ENCODE measurements at places on chromosomes 6 and 20. TPM values are rescaled to one million over a fixed set of nuclear protein-coding genes. Genes with fewer than 3 reads are reported as not detected.

GRCh38 chr6:9388596-9388995 is 953.3 kb upstream of the SLC35B3 start:
- no peak for DNase-seq
- H3K4me1 ChIP-seq = no peaks in the 10 kb centered on the region
- H3K27ac ChIP-seq = no peak overlapping the region
- no peak overlapping the region for H3K4me3 ChIP-seq
- no peaks in the 10 kb centered on the region for H3K27me3 ChIP-seq

DNA sequence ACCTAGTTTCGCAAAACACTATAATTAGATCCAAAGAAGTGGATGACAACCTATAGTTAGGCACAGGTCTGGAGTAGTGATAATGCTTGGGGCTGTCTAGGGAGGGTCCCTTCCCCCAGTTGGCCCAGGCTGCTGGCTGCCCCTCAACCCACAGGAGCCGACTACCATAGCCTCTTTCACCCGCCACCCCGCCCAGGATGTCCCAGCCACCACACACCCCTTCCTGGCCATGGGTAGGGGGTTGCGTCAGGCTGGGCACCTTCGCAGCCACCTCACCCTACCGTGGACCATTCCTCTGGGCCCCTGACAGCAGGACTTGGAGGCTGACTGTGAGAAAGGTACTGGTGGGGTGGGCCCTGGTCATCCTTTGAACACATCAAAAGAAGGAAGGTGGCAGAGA is 8.5 kb downstream of the TFEB start:
- peaks cover 2% of the 10 kb centered on the region for H3K36me3 ChIP-seq
- H3K27me3 ChIP-seq = no peaks in the 10 kb centered on the region
- H3K27ac ChIP-seq = no peak overlapping the region
- H3K4me1 ChIP-seq = peaks cover 22% of the 10 kb centered on the region
- DNase-seq = peak; percentile 20

- no peak overlapping the region for H3K27ac ChIP-seq
- no peaks in the 10 kb centered on the region for H3K4me1 ChIP-seq
- H3K36me3 ChIP-seq = no peaks in the 10 kb centered on the region
- no peak for DNase-seq
- H3K4me3 ChIP-seq = no peak overlapping the region
These were observed 212.6 kb downstream of the MOXD1 start for GRCh38 chr6:132188556-132189264.

The STMND1 gene
- not detected for total RNA-seq

GRCh38 chr6:153947808-153948447 is 91.1 kb upstream of the OPRM1 start:
- H3K36me3 ChIP-seq = no peaks in the 10 kb centered on the region
- H3K27ac ChIP-seq = no peak overlapping the region
- no peak overlapping the region for H3K4me3 ChIP-seq
- no peaks in the 10 kb centered on the region for H3K27me3 ChIP-seq
- no peaks in the 10 kb centered on the region for H3K4me1 ChIP-seq

The FBXO30 gene
- 4.1 TPM for total RNA-seq

DNA sequence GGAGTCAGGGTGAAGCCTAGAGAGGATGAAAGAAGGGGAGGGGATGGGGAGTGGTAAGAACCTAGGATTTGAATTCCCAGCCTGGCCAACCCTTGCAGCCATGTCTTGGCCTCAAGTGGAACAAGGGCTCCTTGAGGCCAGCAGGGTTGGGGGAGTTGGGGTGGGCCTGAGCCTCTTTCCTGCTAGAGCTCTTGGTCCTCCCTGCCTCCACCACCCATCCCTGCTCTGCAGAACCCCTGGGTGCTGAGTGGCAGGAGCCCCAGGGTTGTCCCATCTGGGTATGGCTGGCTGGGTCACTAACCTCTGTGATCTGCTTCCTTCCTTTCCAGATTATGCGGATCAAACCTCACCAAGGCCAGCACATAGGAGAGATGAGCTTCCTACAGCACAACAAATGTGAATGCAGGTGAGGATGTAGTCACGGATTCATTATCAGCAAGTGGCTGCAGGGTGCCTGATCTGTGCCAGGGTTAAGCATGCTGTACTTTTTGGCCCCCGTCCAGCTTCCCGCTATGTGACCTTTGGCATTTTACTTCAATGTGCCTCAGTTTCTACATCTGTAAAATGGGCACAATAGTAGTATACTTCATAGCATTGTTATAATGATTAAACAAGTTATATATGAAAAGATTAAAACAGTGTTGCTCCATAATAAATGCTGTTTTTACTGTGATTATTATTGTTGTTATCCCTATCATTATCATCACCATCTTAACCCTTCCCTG is 8.3 kb downstream of the VEGFA start:
- peaks cover 8% of the 10 kb centered on the region for H3K27me3 ChIP-seq
- no peak overlapping the region for H3K27ac ChIP-seq
- no peak for DNase-seq
- no peaks in the 10 kb centered on the region for H3K36me3 ChIP-seq

The ZNF341 gene
- 4.6 TPM for total RNA-seq

GRCh38 chr6:16480763-16481560 is 242.6 kb downstream of the GMPR start:
- peaks cover 80% of the 10 kb centered on the region for H3K4me1 ChIP-seq
- H3K4me3 ChIP-seq = peak overlapping the region; percentile 29
- H3K27me3 ChIP-seq = no peaks in the 10 kb centered on the region

The OLIG3 gene
- total RNA-seq = not detected

DNA sequence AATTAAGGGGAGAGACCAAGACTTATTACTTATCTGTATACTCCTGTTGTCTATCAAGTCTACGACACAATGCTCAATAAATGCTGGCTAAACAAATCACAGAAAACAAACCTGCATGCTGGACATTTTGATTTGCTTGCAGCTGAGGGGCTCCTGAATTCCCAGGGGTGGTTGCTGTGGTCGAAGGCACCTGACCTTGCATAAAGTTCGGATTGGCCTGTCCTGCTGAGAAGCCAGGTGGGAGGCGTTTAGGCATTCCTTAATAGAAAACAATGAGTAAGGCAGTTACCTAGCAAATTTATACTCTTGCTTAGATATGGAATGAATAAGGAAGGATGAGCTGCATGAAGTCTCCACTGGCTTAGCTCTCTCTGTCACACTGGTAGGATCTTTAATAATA is 50.5 kb downstream of the TP53INP2 start:
- no peaks in the 10 kb centered on the region for H3K4me1 ChIP-seq
- H3K4me3 ChIP-seq = no peak overlapping the region
- no peak overlapping the region for H3K27ac ChIP-seq
- H3K36me3 ChIP-seq = peaks cover 78% of the 10 kb centered on the region
- no peak for DNase-seq

The RBM24 gene
- not detected for total RNA-seq

DNA sequence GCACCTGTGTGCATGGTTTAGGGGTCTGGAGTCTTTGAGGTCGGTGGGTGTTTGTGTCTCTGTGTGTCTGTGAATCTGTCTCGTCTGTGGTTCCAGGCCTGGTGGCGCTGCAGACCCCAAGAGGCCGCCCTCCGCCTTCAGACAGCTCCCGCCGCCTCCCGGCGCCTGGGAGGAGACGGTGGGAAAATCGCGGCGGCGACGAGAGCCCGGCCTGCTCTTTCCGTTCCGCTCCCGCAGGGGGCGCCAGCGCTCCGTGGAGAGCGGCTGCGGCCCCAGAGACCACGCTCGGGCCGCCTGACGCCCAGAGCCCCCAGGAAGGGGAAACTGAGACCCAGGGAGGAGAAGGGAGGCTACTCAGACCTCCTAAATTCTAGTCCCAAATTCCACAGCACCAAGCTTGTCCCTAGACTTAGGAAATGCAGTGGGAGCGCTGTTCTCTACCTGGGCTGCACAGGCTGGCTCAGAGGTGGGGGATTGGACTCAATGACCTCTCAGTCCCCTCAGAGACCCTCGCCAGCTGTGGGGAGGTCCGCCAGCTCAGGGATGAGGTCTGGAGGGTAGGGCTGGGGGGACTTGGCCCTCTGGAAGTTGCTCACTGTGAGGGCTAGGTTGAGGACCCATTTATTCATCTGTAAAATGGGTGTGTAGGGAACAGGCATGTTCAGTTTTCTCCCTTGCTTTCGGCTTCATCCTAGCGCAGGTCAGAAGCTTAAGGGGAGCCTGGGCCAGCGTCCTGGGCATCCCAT is 36.9 kb upstream of the BLCAP start:
- H3K27me3 ChIP-seq = peaks cover 8% of the 10 kb centered on the region
- H3K36me3 ChIP-seq = no peaks in the 10 kb centered on the region
- H3K27ac ChIP-seq = no peak overlapping the region
- H3K4me1 ChIP-seq = no peaks in the 10 kb centered on the region

DNA sequence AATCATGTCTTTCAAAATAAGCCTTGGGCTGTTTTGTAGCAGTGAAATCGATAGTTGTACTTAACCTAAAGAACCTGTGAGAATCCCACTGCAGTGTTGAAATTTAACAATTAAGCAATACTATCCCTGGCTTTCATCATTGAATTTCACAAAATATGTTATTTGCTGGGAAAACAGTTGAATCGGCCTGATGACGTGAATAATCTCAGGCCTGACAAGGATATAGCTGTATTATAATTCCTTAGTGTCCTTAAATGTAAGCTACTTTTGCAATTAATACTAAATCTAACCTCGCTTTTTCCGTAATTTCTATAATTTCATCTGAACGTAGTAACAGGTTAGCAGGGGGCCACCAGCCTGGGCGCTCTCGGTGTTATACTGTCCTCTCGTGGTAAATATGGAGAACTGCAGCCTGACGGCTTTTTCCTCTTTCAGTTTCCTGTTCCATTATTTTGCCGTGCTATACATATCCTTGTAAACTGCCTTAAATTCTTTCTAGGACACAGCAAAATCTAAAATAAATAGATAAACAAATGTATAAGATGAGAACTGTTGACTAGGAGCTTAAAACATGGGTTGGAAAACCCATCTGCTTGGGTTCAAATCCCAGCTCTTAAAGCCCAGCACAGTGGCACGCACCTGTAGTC is 24.0 kb downstream of the MTFR2 start:
- no peaks in the 10 kb centered on the region for H3K27me3 ChIP-seq
- DNase-seq = peak; percentile 19
- peak overlapping the region; percentile 77 for H3K4me3 ChIP-seq
- no peaks in the 10 kb centered on the region for H3K4me1 ChIP-seq
- no peaks in the 10 kb centered on the region for H3K36me3 ChIP-seq

- no peaks in the 10 kb centered on the region for H3K36me3 ChIP-seq
- H3K27me3 ChIP-seq = no peaks in the 10 kb centered on the region
- no peak for DNase-seq
- no peak overlapping the region for H3K27ac ChIP-seq
These were observed 132.9 kb downstream of the FOXO3 start for GRCh38 chr6:108693430-108694154.

The BFSP1 gene
- 0.39 TPM for total RNA-seq

The TRIM31 gene
- not detected for total RNA-seq

GRCh38 chr6:106637051-106637716 is 7.8 kb downstream of the QRSL1 start:
- H3K4me1 ChIP-seq = peaks cover 3% of the 10 kb centered on the region
- peaks cover 12% of the 10 kb centered on the region for H3K36me3 ChIP-seq
- peak overlapping the region; percentile 13 for H3K4me3 ChIP-seq
- no peaks in the 10 kb centered on the region for H3K27me3 ChIP-seq
- no peak overlapping the region for H3K27ac ChIP-seq
- DNase-seq = no peak

DNA sequence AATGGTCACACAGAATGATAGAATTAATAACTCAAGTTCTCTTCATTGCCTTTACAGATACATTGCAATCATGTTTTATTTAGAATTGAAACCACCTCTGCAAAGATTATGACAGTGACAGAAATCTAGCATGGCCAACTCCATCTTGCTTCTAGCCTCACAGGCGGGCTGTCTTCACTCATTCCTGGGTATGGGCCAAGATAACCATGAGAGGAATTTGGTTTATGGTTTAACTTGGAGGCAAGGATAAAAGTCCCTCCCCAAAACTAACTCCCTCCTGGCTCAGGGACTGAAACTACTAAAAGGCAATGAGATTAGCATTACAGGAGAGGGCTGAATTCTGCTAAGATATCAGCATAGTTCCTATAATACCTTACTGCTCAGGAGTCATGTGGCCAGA is 95.2 kb upstream of the CST7 start:
- no peaks in the 10 kb centered on the region for H3K36me3 ChIP-seq
- no peaks in the 10 kb centered on the region for H3K4me1 ChIP-seq
- no peaks in the 10 kb centered on the region for H3K27me3 ChIP-seq
- H3K27ac ChIP-seq = no peak overlapping the region

DNA sequence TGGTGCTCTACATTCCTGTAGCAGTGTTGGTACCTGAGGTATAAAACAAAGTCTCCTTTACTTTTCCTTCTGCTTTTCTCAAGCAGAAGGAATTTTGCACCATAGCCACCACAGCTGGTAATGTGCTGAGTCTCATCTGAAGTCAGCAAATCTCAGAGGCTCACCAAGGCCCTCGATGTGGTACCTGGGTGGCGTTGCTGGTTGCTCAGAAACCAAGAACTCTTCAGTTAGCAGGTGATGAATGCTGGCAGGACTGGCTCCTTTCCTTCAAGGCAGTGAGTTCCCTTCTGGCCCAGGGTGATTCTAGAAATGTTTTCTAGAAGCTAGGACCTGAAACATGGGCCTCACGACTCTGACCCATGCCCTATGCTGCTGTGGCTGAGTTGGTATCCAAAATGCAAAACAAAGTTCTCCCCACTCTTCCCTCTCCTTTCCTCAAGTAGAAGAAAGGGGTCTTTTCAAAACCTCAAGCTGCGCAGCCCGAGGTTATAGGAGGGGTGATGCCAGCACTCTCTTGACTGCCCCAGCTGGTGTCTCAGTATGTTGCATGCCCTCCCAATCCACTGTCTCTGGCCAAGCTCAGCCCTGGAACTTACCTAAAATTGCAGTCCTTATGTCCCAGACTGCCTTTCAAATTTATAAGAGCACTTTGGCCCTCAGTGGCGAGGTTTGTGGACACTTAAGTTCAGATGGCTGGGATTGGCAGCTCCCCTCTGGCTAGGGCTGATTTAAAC is 592.3 kb downstream of the FRK start:
- DNase-seq = no peak
- no peaks in the 10 kb centered on the region for H3K36me3 ChIP-seq
- no peak overlapping the region for H3K27ac ChIP-seq
- no peaks in the 10 kb centered on the region for H3K4me1 ChIP-seq

The LBP gene
- not detected for total RNA-seq

The HLA-DRA gene
- 100 TPM for total RNA-seq

The TMEM217 gene
- total RNA-seq = 1.4 TPM

DNA sequence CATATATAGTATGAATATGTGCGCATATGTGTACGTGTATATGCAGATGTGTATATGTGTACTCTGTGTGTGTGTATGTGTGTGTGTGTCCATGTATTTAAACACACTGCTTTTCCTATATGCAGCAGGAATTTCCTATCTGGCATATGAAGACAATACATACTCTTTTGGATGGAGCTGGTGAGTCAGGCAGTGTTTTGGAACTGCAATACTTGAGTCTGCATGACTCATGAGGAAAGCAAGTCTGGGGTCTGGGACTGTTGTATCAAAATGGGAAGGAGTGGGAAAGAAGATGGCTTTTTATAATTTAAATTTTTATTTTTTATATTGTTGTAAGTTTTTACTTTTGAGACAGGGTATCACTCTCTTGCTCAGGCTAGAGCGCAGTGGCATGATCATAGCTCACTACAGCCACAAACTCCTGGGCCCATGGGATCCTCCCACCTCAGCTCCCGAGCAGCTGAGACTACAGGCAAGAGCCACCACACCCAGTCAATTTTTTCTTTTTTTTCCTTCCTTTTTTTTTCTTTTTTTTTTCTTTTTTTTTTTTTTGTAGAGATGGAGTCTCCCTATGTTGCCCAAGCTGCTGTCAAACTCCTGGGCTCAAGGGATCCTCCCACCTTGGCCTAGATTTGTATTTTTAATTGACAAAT is 72.2 kb downstream of the ATXN1 start:
- DNase-seq = no peak
- H3K36me3 ChIP-seq = no peaks in the 10 kb centered on the region
- no peaks in the 10 kb centered on the region for H3K27me3 ChIP-seq
- H3K4me1 ChIP-seq = peaks cover 49% of the 10 kb centered on the region

The GABRR1 gene
- not detected for total RNA-seq
